ENCODE measurements at places on chromosomes 3 and 15.

DNA sequence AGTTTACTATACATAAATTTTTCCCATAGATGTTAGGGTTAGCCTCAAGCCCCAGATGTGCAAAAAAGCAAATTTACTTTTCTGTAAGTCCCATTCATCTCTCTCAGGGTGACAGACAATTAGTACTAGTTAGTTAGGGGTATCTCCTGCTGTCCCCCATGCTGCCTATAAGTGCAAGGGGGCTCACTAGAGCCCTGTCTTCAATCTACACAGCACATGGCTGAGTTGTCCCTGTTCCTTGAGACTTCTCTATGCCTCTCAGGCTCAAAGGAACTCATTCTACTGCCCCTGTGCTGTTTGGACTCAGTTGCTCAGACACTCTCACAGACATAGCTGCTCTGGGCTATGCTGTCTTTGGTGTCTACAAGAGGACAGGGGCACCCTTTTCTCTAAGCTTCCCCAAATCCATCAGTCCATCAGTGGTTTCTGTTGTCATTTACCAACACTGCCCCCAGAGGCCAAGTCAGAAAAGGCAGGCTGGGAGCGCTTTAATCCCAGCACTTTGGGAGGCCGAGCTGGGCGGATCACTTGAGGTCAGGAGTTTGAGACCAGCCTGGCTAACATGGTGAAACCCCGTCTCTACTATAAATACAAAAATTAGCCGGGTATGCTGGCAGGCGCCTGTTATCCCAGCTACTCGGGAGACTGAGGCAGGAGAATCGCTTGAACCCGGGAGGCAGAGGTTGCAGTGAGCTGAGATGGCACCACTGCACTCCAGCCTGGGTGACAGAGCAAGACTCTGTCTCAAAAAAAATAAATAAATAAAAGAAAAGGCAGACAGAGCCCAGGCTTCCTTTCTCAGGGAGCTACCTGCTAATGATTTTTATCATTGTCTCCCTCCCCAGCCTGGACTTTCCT is 31.4 kb upstream of the PRTG start:
- peak; percentile 53 for DNase-seq

DNA sequence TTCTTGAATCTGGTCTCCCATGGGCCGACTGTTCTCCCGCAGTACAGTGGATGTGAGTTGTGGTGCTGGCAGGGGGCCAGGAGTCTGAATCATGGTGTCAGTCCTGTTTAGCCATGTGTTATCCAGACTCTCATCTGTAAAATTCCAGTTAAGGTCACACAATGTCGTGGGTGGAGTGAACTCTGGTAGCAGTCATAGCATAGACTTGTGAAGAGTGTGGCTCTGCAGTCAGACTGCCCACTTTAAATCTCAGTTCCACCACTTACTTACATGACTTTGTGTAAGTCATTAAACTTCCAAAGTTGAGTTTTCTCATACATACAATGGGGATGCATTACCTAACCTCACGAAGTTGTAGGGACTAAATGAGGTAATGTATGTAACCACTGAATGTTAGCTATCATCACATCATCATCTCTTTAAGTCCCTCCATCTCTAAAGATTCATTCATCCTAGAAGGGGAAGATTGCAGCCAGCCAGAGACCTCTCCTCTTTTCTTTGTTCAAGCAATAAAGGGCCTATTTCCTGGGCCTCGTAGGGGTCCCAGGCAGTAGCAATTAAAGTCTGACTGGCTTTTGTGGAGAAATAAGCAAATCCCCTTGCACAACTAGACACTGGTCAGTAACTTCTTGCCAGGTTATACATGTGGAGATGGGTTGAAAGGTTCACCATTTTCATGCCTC is 93.9 kb downstream of the PCCB start:
- DNase-seq = no peak

- no peak for DNase-seq
Observed at GRCh38 chr3:119652306-119653033, 7.9 kb downstream of the POPDC2 start.

DNA sequence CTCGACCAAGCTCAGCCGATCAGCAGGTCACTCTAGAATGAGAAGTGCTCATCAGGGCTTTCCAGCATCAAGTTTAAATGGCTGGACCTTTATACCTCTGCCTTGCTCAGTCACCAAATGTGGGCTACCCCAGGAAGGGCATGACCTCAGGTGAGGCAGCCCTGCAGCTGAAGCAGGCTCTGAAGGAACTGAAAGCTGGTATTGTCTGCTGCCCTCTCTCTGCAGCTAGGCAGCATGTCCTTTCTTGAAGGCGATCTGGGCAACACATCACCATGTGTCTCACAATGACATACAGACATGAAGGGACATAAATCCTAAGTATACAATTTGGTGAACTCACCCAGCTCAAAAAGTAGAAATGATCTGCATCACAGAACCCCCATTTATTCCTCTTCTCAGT is 38.7 kb upstream of the ARID3B start:
- no peak for DNase-seq

- no peak for DNase-seq
Observed at GRCh38 chr15:38647683-38648082, 83.1 kb upstream of the RASGRP1 start.

All from GM20000 (cell line).